AG08395 (cell line): ENCODE measurements at places on chromosomes 13 and 19.
A peak's percentile ranks its signal among the peaks of the same experiment; 100 is the strongest.

GRCh38 chr13:48224701-48225100, 8.3 kb upstream of the ITM2B start:
- DNase-seq = no peak

DNA sequence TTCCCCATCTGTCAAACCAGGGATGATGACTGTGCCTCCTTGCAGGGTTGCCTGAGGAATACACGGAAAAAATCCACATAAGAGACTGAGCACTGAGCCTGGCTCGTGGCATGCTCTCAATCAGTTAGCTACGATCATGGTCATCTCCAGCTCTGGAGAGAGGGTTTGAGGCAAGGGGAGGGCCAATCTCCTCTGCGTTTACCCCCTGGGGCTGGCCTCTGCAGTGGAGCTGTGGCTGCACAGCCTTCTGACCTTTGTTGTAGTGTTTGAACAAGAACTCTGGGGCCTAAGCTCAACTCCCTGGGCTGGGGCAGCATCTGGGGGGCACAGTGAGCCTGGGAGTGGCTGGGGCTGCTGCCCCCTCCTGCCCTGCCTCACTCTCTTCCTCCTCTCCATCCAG, 5.9 kb downstream of the LRRC4B start:
- no peak for DNase-seq

GRCh38 chr19:17902701-17903100, 30.1 kb upstream of the CCDC124 start:
- DNase-seq = peak; percentile 56

- no peak for DNase-seq
Measured at GRCh38 chr19:4596033-4596904, 36.8 kb upstream of the SEMA6B start.

DNA sequence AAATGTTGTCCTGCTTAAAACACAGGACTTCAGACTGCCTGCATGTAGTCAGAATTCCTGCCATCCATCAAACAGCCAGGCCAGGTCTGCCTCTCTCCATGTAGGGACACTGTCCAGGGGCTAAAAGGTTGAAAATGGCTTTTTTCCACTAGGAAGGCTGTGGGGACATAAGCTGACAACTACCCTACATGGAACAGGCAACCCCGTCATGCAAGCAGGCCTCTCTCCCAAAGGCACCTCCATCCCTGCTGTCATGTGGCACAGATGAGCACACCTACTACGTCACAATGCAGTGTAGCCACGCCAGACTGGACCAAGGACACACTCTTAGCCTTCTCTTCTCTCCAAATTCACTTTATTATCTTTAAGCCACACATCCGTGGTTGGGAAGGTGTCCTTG, 40.8 kb downstream of the LATS2 start:
- no peak for DNase-seq

DNA sequence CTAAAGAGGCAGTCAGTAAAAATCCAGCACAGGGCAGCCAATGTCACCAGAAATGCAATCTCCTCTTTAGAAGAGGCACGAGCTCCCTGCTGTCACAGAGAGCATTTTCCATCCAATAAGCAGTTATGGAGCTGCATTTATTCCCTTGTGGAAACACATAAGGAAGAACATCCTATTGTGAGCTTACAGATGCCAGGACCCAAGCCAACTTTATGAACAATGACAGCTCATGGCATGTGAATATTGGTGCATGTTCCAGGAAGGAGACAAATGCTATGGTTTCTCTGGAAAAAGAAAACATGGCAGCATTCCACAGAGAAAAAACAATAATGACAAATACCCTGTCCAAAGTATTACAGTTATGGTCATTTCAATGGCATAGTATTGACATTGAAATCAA, 955.6 kb downstream of the UQCRFS1 start:
- DNase-seq = no peak

GRCh38 chr13:52779103-52779502, 39.5 kb upstream of the CNMD start:
- no peak for DNase-seq

DNA sequence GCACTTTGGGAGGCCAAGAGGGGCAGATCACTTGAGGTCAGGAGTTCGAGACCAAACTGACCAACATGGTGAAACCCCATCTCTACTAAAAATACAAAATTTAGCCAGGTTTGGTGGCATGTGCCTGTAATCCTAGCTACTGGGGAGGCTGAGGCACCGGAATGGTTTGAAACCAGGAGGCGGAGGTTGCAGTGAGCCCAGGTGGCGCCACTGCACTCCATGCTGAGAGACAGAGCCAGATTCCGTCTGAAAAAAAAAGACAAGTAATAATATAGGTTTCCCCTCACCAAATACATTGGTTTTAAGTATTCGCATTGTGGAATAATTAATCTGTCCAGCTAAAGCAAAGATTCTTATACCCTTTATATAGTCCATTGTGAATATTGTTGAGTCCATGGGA, 1544.6 kb downstream of the OLFM4 start:
- no peak for DNase-seq

- DNase-seq = no peak
Measured at GRCh38 chr13:101415358-101416174, 742 bp downstream of the NALCN start.

DNA sequence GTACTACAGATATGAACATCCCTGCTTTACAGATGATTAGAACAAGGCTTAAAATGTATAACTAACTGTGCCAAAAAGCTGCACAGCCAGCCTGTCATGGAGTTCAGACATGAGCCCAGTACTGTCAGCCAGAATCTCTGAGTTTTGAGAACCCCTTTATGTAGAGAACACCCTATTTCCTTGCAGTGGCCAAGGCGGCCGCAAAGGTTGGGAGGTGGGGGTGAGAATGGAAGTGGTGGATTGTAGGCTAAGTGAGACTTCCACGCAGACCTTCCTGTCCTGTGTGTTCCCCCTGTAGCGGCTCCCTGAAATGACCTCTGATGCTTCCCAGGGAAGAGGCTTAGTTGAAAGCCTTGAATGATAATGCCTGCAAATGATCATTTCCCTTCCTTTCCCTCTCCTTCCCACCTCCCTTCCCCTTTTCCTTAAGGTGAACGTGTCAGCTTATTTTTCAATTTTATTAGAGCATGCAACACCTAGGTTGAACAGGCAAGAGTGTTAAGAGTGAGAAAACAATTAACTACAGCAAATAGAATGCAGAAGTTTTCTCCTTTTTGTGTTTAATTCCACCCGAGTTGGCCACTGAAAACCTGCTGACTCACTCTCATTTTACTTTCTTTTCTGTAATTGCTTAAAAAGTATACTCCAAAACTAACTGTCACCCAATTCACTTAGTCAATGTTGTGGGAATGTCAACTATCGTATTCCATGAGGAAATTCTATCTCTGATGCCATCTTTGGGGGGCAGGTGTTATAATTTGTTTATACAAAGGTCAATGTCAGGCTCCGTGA, 167.0 kb upstream of the EDNRB start:
- DNase-seq = no peak

GRCh38 chr19:12965017-12965811, 4.2 kb upstream of the DAND5 start:
- DNase-seq = peak; percentile 83

GRCh38 chr13:94168783-94169453, 310.6 kb downstream of the DCT start:
- no peak for DNase-seq

GRCh38 chr19:49656456-49657109, 9.1 kb downstream of the IRF3 start:
- DNase-seq = no peak

GRCh38 chr13:92781965-92782690, 444.5 kb upstream of the GPC6 start:
- DNase-seq = no peak

GRCh38 chr13:21608961-21609360, 5.0 kb upstream of the MICU2 start:
- DNase-seq = no peak

DNA sequence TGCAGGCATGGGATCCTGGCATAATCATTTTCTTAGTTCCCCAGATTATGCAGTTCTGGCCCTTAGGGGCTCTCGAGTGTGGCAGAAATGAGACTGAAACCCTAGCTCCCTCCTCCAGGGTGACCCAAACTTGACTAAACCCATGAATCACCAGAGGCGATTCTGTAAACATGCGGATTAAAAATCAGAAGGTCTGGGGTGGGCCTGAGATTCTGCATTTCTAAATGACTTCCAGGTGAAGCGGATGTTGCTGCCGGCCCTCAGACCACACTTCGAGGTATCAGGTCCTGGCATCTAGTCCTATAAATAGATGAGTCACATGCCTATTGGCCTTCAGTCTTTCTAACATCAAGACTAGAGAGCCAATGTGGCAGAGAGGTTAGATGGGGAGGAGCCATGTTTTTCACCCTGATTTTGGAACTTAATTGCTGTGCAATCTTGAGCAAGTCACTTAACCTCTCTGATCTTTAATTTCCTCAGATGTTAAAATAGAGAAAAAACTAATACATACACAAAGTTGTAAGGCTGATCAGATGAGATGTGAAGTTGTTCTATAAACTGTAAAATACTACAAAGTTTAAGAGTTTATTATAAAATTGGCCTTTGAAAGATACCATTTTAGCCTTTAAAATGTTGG, 431.2 kb downstream of the FOXO1 start:
- no peak for DNase-seq

DNA sequence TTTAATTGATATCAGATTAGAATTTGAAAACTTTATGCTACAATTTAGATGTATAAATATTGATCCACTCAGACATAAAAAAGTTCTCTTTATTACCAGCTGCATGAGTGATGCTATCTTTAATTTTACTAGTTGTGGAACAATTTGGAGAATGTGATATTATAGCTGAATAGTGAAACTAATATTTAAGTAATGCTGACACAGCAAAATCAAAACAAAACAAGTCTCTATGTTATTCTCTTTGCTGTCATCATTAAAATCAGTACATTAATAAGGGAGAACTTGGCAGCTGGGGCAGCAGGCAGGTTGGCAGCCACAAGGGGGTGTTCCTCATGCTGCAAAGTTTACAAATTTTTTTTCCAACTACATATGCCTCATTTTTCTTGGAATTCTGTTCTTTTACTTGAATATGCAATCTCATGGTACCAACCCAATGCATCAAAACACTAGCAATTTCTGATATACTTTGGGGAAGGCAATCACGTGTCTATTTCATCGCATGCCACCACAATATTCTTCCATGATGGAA, 585.3 kb downstream of the FGF9 start:
- no peak for DNase-seq

- DNase-seq = no peak
Measured at GRCh38 chr19:47518139-47518538, 3.3 kb upstream of the NAPA start.

GRCh38 chr13:36395280-36395679, 37.0 kb upstream of the CCNA1 start:
- DNase-seq = peak; percentile 76

GRCh38 chr19:40691421-40692211, 1.2 kb upstream of the NUMBL start:
- DNase-seq = no peak

DNA sequence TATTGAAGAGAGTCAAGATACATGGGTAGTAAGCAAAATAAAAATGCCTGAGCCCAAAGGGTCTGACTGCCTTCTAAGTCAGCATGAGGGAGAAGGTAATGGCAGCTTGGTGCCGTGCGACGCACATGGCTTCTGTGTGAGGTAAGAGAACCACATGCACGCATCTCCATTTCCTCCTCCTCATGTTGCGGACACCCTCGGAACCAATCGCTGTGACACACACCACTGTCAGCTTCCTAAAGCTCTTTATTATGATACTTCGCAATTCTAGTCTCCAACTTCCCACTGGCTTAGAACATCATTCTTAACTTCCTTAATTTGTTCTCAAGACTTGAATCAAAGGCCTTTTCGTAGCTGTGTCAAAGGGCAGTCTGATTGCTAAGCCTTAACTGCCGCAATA, 170.1 kb downstream of the OXGR1 start:
- DNase-seq = no peak

DNA sequence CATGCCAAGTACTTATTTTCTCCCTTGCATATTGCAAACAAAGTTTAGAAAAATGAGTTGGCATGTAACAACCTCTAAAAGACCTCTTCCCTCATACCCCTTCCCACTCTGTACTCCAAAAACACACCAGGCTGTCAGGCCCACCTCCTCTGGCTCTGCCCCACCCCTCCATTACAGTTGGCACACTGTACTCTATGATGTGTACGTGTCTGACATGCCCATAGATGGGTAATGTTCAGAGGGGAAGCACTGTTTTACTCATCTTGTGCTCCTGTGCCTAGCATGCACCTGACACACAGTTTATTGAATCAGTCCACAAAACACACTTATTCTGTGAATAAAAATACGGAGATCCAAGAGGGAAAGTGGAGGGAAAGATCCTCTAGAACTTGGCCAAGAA, 45.6 kb downstream of the SERPINE3 start:
- DNase-seq = no peak

GRCh38 chr13:97766749-97767148, 186.7 kb upstream of the IPO5 start:
- no peak for DNase-seq

DNA sequence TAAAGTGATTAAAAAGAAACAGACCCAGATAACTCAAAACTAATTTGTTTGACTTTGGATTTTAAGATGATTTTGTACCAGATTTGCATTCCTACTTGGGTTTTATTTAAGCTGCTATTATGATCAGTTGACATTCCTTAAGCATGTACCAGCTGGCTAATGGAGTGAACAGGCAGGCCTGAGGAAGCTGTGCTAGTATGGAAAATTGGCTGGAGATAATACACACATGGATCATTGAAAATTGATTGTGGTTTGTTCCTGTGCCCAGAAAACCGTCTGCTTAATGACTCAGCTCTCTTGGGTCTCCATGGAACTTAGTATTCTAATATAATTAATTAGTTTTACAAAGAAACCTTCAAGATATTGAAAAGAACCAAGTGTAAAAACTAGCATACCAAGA, 22.6 kb downstream of the POLR1D start:
- peak; percentile 68 for DNase-seq

DNA sequence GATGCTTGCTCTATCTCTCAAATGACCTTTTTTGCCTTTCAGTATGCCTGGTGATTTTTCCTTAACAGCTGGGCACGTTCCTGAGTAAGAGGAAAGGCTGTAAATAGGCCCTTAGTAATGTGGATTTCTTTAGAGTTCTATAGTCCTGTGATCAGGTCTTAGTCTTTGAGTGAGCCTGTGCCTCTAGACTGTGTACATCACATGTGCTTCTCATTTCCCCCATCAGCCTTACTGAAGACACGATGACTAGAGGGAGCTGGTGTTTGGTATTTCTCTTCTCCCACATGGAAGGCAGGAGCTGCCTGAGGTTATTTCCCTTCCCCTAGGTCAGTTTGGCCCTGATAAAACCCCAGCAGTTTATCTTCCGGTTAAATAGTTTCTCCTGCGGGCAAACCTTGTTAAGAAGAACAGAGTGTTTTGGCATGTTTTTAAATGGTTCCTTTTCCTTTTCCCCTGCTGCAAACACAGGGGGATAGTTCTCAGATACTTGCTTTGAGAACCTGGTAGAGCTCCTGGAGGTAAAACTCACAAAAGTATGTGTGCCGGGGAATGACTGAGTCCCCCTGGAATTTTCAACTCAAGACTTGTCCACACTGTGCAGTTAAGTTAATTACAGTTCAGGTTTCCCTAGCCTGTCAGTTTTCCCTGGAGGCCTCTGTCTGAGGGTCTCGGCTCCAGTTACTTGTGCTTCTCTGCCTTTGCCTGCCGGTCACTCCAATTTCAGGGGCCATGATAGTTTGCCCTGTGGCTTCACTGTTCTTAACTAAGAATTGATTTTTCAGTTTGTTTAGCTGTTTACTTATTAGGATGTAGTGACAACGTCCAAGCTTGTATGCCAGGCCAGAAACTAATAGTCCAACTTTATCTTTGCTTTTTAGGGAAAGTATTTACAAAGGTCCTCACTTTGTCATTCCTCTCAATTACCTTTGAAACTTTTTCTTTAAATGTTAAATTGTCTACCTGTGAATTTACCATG, 94.4 kb downstream of the URI1 start:
- DNase-seq = peak; percentile 8

GRCh38 chr13:20702915-20703779, at the start of gene IL17D:
Gene IL17D (plus strand): TSS chr13:20703699. CDS start chr13:20704002, 303 bp downstream.
- DNase-seq = peak; percentile 22
